RCC 7860 (cell line): ENCODE measurements at places on chromosomes 2 and 18.

GRCh38 chr2:44759823-44760222 lies 181.7 kb upstream of the SIX3 start:
- DNase-seq, result no peak

- DNase-seq, result no peak
Measured at GRCh38 chr2:153828335-153828734, 43.4 kb upstream of the GALNT13 start.

DNA sequence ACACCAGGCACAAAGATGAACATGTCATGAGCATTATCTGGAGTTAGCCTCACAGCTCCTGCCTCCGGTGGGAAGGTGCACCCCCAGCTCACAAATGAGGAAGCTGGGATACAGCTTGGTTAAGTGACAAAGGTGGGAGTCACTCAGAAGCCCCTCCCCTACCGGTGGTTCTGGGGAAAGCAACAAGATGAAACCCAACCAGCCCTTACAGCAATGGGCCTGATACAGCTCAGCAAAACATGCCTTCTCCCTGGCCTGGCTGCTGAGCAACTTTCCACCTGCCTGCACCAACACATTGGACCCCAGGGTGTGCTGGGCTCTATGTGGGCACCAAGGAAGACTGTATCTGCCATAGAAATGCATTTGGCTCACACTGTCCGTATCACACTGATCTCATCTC lies 113.2 kb downstream of the GYPC start:
- DNase-seq, result no peak

DNA sequence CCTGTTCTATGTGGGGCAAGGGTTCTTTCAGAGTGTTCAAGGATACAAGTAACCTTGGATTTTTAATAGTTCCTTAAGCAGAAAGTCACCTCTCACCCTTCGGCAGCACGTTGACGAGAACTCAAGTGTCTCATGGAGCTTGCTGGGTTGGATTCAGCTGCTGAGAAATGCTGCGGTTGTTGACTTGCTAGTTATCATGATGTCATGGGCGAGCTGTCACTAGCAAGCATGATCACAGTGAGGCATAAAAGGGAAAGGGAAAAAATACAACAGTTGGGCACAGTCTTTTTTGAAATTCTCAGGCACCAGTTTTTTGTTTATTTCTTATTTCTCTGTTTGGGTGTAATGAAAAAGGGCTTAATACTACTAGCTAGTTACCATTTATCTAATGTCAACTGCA lies 53.2 kb downstream of the ADCYAP1 start:
- DNase-seq, result no peak

GRCh38 chr18:56835331-56835730 lies 184.2 kb downstream of the WDR7 start:
- DNase-seq, result no peak

DNA sequence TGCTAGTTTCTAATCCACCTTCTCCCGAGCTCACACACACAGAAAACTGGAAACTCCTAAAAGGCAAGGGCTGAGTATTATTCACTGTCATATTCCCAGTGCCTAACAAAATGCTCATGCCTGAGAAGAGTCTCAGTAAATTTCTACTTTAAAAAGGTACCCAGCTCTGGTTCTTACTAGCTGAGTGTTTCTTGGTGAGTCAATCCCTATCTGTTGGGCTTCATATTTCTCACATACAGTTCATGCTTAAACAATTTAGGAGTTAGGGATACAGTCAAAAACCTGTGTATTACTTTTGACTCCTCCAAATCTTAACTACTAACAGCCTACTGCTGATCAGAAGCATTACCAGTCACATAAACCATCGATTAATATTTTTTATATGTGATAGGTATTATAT lies 204.9 kb downstream of the EN1 start:
- no peak for DNase-seq

GRCh38 chr18:77857678-77858655 lies 608.3 kb downstream of the GALR1 start:
- no peak for DNase-seq

DNA sequence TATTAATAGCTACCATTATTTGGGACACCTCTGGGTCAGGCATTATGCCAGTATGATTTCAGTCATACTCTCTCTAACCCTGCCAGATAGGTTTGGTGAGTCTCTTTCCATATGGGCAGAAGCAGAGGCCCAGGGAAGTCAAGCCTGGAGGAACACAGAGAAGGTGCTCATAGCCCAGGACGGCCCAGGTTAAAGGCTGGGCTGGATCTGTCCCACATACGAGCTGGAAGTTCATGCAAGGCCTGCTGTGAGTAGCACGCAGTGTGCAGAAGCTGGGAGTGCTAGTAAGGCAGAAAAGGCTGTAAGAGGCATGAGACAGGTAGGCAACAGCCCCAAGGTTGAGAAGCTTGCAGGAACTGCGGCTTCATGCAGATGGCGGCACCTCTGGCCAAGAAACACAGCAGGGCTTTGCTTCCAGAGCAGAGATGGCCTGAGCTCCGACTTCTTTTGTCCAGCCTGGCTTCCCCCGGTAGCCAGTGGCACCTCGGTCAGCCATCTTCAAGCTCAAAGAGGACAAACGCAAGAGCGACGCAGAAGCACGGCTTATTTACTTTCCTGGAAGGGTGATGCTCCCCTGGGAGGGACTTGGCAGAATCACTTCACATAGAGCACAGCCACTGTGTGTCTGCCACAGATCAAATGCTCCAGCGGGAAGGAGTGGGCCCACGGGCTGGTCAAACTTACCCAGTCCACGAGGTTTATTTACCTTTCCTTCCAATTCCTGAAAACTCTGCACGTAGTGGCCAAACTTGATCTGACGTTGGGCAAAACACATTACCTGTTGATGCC lies 58.5 kb upstream of the MAP4K4 start:
- DNase-seq, result no peak
